ENCODE measurements at places on chromosomes 2 and 18.

- peak; percentile 56 for DNase-seq
Observed at GRCh38 chr18:45688833-45689232, 35.1 kb upstream of the SLC14A1 start.

DNA sequence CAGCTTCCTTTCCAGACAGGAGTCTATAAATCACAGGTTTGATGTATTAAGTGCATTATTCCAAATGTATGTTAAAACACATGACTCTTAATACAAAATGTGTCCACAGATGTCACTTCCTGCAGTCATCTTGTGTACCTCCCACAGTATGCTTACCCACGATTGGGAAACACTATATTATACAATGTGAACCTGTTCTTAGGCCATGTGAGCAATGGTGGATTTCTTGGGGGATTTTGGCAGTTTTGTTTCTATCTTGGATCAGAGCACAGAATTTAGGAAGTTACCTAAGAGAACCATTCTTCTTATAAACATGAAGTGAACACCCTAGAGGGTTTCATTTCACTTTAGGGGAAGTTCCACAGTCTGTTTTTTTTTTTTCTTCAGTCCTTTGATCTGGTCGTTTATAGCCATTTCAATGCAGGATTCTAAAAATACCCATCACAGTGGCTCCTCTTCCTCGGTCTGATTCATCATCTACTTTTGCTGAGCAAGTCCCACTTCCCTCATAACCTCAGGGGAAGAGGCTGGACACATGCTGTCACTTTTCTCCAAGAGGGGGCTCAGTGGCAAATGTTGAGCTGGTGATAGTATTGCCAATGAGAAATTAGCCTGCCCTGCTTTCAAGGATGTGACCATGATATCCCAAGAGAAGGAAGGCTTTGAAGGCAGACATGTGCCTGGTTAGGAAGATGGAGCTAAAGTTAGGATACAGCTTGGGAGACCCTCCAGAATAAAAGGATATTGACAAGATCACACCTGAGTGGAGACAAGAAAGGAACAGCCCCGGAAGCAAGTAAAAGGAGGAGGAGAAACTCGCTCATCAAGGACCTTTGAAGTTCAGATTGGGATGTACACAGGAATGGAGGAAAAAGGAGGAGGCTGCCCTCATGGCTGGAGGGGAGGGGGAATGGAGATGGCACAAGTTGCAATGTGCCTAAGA is 22.6 kb downstream of the PLEK start:
- no peak for DNase-seq

DNA sequence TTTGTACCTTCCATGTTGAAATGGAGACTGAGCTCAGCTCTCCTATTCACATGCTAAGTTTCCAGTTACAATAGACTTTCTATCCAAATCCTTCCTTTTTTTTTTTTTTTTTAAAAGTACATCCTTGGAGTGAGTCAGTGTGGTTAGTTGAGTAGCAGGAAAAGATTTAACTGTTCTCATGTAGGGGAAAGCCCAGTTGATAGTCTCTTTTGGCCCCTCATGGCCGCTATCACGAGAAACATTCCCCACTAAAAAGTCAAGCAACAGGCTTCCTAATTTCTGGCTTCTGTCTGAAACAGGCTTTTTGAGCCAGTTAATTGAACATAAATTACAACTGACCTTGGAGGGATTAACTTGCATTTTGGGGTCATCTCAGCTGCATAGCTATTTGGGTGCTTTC is 161.3 kb downstream of the MEIS1 start:
- DNase-seq = no peak

DNA sequence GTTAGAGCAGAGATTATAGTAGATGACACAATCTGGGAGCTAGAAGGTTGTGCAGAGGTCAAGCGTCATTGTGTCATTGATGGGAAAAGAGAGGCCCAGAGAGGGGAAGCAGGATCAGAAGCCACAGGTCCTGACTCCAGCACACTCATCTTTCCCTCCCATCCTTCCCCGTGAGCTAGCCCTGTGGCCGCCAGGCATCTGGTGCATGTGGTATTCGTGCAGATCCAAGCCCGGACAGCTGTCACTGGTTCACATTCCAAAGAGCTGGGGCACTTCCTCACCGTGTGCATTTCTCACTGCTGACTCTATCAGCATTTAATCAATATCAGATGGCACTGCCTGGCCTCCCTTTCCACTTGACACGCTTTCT is 94.1 kb upstream of the THOC1 start:
- no peak for DNase-seq

DNA sequence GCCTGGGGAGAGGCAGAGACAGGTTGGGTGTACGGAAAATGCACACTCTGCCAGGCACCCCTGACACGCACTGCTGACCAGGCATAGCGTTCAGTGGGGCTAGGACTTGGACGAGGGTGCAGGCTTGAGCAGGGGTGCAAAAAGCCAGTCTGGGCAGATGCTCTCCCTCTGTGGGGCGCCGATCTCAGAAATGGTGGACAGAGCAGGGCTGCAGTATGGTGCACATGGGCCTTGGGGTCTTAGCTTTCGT is 1.0 kb upstream of the ARHGEF4 start:
- DNase-seq = no peak

DNA sequence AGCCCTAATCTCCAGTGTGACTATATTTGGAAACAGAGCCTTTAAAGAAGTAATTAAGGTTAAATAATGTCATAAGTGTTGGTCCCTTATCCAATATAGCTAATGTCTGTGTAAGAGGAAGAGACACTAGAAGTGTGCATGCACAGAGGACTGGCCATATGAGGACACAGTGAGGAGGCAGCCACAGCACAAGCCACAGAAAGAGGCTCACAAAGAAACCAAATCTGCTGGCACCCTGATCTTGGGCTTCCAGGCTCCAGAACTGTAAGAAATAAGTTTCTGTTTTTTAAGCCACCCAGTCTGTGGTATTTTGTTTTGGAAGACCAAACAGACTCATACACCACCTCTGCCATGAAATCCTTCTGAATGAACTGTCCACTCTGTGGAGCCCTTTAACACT is 186.4 kb upstream of the SLC39A10 start:
- no peak for DNase-seq

GRCh38 chr2:148957023-148957422 is 81.5 kb upstream of the LYPD6B start:
- no peak for DNase-seq

- peak; percentile 58 for DNase-seq
Observed at GRCh38 chr2:42859006-42859552, 66.7 kb upstream of the HAAO start.

DNA sequence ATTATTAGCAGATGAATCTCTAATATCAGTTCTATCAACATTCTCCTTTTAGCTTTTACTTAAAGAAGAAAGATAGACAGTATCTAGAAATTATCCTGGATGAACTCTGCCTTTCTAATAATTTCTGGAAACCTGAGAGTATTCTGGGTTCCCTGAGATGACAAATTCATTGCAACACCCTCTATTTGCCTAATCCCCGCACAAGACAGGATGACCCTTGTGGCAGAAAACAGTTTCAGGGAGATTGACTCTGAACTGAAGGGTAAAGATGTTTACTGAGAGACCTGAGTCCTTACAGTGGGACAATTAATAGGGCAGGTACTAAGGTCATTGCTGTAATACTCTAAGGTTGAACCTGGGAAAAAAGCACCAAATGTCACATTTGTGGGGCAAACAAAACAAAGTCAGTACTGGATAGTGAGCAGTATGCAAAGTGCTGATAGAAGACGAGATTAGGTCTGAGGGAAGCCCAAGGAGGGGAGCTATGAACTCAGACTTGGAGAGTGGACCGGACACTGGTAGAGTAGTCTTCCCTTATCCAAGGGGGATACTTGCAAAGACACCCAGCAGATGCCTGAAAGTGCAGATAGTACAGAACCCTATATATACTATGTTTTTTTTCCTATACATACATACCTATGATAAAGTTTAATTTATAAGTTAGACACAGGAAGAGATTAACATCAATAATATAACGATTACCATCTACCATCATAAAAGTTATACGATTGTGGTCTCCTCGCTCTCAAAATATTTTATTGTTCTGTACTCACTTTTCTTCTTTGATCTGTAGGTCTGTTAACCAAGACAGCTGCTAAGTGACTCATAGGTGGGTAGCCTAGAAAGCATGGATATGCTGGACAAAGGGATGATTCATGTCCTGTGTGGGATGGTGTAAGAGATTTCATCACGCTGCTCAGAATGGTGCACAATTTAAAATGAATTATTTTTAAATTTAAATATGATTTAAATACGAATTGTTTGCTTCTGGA is 148.3 kb upstream of the KLHL14 start:
- DNase-seq = no peak

DNA sequence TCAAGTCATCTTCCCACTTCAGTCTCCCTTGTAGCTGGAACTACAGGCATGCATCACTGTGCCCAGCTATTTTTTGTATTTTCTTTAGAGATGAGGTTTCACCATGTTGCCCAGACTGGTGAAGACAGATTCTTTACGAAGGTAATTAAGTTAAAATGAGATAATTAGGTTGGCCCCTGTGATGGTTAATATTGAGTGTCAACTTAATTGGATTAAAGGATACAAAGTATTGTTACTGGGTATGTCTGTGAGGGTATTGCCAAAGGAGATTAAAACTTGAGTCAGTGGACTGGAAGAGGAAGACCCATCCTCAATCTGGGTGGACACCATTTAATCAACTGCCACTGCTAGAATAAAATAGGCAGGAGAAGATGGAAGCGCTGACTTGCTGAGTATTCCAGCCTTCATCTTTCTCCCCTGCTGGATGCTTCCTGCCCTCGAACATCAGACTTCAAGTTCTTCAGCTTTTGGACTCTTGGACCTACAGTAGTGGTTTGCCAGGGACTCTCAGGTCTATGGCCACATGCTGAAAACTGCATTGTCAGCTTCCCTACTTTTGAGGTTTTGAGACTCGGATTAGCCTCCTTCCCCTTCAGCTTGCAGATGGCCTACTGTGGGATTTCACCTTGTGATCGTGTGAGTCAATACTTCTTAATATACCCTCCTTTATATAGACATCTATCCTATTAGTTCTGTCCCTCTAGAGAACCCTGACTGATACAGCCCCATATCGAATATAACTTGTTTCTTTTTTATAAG is 269.1 kb downstream of the TMX3 start:
- no peak for DNase-seq

- DNase-seq = no peak
Observed at GRCh38 chr2:180707884-180708205, 272.6 kb upstream of the UBE2E3 start.

DNA sequence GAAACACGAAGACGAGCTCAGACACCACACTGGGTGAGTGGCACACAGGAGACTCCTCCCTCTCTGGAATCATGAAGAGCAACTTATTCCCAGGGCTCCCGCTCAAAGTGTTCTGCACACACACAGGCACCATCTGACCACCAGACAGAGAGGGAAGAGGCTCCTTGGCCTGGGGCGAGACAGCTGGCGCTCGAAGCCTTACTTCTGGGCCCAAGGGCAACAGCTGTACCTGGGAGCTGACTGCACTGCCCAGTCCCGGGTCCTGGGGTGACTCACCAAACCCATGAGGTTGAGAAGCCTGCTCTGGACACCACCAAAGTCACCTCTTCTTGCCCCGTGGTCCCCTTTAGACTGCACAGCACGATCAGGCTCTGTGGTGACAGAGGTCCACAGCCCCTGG is 42.4 kb downstream of the ADCY3 start:
- no peak for DNase-seq

GRCh38 chr2:189281201-189281600 is 101.6 kb upstream of the COL5A2 start:
- DNase-seq = no peak

DNA sequence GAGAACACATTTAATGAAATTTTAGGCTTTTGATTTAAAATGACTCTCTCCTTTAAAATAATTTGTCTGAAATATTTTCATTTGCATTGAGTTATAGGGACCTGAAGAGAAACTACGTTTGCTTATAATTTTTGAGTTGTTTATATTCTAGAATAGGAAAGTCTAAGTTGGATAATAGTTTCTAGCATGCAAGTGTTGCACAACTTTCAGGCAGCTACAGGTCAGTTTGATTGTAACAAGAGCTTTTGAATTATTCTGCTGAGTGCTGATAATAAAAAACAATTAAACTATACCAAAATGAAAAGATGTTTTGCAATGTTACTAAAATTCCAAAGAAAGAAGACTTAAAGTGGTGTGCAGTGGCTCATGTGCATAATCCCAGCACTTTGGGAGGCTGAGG is 71.0 kb downstream of the PDE1A start:
- no peak for DNase-seq

GRCh38 chr2:160061944-160062291 is 497 bp downstream of the PLA2R1 start:
- no peak for DNase-seq

- DNase-seq = no peak
Observed at GRCh38 chr2:45794134-45794617, 142.7 kb downstream of the PRKCE start.

- DNase-seq = no peak
Observed at GRCh38 chr2:156532989-156533388, 96.8 kb downstream of the GPD2 start.
